ENCODE measurements at places on chromosomes 7 and 10.
A peak's percentile ranks its signal among the peaks of the same experiment; 100 is the strongest.

DNA sequence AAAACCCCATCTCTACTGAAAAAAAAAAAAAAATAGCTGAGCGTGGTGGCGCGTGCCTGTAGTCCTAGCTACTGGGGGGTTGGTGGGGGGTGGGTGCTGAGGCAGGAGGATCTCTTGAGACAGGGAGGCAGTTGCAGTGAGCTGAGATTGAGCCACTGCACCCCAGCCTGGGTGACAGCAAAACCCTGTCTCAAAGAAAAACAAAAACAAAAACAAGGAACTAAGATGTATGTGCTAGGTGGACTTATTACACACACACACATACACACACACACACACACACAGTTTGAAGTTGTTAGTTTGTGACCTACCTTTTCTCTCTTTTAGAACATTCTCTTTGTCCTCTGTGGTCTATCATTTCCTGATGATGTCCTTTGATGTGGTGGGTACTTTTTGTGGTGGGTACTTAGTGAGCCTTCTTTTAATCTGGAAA is 53.5 kb downstream of the EXOC6 start:
- peak; percentile 34 for DNase-seq

DNA sequence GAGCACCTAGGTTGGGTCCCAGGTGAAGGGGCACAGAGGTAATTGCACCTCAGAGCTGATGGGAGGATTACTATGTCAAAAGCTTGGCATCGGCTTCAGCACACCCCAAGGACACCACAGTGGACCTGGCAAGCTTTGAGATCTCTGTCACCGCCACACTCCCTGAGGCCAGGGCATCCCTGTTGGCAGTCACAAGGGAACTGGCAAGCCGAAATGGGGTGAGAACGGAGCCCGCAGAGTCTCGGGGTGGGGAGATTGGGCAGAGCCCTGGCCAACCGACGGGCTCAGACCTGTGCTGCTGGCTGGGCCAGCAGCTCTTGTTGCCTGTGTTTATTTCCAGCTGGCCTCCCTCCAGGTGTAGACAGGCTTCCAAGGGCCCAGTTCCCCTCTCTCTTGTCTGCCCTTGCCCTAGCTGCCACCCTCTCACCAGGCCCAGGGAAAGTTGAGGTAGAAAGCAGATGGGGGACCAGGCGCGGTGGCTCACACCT is 2.5 kb downstream of the HSPB1 start:
- no peak for DNase-seq

- DNase-seq, result no peak
Observed at GRCh38 chr7:121449329-121449728, 53.2 kb upstream of the FAM3C start.

DNA sequence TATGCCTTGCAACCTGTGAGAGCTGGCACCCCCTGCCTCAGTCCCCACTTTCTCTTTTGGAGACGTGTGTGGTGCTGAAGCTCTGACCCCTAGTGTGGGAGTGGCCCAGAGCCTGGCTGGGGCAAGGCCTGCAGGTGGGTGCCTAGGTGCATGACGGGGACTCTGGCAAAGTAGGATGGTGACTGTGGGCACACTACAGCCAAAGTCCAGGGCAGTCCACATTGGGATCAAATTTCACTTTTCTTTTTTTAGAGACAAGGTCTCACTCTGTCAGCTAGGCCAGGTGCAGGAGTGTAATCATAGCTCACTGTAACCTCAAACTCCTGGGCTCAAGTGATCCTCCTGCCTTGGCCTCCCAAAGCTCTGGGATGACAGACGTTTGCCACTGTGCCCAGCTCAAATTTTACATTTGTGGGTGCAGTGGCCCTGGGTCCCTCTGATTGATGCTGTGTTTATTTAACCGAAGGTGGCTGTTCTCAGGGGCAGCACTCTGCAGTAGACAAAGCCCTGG is 52.3 kb downstream of the NEURL1 start:
- DNase-seq, result no peak

DNA sequence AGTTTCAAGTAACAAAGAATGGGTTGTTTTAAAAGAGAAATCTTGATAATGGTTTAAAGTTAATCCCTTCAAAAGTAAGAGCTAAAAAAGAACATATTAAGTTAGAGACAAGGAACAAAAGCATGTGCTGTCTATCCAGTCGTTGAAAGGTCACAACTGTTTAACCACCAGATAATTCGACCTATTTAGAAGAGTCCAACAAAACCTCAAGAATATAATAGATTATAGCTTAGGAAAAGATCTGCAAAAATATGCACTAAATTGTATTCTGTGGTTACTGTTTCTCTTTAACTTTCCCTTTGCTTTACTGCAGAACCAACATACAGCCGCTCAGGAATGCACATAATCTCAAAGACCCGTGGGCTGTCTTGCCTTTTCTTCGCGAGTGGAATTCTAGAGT is 74.9 kb downstream of the PCGF5 start:
- no peak for DNase-seq

DNA sequence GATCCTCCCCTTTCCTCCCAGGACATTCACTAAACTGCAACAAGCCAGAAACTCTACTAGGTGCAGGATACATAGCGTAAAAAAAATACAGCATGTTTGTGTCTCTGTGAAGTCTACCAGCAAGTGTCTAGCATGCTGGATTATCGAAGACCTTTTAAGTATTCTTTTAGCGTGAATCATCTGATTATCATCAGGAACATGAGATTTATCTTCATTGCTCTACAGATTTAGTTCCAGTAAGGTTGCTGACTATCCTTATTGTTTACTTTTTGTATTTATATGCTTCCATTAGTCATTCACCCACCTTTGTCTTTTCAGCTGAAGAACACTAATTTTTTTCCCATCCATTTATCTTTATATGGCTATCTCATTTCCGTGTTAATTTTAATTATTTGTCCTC is 62.8 kb downstream of the PDZD8 start:
- no peak for DNase-seq

DNA sequence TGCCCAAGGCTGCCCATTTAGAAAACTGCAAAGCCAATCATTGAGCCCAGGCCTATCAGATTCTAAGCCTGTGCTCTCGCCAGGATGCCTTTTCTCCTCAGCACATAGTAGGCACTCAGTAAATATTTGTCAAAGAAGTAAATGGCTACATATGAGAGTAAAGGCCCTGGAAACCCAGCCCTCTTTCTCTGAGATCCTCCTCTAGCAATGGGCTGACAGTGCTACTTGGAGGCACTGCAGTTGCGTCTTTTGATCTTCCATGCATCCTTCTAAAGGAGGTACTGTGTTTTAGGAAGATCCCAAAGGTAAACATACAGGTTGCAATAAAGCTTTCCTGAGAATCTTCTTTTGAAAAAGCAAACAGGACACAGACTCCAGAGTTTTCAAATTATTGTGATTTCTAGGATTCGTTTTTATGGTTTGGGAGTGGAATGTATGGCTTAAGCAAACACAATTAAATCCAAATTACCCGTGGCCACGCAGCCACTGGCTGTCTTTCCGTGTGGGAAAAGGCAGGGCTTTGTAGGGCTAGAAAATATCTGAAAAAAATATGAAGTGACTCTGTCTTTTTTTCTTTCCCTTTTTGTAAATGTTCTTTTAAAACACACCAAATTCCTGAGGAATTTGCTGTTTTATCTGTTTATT is 151.3 kb upstream of the BMPER start:
- DNase-seq, result no peak

GRCh38 chr7:154640266-154640865 is 362.6 kb downstream of the PAXIP1 start:
- no peak for DNase-seq

DNA sequence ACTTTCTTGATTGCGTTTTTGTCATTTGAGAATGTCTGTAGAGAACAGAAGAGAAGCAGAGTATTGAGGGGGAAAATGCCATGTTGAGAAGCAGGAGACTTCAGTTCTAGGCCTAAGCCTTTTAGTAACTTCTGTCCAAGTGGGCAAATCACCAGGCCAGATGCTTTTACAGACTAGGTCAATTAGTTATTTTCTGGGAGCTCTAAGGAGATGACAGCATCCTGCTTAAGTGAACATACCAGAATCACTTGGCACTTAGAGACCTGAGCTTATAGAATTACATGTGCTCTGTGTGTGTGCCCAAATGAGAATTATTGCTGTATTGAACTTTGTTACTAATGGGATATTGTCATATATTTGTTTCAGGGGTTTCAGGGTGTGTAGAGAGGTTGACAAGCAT is 24.0 kb downstream of the AGK start:
- no peak for DNase-seq

DNA sequence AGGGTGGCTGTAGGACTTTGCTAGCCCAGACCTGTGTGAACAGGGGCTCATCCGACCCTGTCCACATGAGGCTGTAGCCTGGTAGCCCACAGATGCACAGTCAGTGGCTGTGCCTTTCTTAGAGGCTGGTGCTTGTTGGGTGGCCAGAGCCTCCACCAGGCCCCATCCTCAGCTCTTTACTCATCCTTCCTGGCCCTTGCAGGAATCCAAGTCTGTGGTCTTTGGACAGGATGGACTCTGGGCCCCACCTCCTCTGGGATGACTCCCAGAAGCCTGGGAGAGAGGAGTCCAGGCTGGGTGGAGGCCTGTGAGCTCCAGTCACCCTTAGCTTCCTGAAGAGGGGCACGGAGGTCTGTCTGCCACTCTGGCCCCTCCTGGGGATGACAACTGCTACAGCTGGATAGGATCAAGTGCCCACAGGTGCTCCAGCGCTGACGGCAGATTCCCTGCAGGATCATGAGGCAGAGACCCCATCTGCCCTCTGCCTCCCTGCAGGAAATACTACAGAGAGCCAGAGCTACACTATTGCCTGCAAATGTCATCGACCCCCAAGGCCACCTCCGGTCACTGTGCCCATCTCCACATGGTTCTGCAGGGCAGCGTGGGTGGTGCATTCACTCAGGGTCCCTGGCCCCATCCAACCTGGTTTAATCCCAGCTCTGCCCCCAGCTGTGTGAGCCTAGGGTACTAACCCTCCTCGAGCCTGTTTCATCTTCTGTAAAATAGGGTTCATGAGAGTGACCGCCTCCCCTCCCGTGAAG is 114.5 kb downstream of the PTPN20 start:
- no peak for DNase-seq

DNA sequence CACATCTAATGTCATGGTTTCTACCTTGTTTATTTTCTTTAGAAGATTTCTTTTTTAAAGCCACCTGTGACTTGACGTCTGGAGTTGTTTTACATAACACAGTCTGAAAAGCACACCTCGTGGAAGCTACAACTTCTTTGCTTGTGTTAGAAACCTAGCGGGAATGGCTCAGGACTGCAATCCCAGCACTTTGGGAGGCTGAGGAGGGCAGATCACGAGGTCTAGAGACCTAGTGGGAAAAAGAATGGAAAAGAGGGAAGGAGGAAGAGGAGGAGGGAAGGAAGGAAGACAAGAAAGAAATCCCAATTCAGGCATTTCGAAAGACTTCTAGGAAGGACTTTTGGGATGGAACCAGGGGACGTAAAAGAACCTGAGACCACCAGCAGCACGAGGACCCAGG is 146.3 kb upstream of the CELF2 start:
- DNase-seq, result no peak

- DNase-seq, result no peak
Observed at GRCh38 chr10:59578741-59579140, 130.9 kb downstream of the SLC16A9 start.

DNA sequence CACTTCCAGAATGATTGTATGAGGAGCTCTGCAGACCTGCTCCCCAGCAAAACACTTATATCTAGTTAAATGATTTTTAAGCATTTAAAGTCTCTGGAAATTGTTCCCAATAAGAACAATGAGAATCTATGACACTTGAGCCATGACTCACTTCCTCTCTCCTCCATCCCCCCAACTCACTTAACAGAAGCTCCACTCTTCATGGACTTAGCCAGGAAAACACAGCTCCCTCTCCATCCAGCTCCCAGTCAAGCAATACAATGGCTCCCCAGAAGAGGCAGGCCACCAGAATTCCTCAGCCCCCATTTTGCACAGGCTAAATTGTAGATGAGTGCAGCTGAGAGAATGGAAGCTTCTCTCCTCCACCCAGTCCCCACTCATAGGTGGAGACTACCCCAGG is 27.0 kb downstream of the AOC1 start:
- DNase-seq, result no peak

- DNase-seq, result no peak
Observed at GRCh38 chr10:18293536-18294510, 153.6 kb downstream of the CACNB2 start.

DNA sequence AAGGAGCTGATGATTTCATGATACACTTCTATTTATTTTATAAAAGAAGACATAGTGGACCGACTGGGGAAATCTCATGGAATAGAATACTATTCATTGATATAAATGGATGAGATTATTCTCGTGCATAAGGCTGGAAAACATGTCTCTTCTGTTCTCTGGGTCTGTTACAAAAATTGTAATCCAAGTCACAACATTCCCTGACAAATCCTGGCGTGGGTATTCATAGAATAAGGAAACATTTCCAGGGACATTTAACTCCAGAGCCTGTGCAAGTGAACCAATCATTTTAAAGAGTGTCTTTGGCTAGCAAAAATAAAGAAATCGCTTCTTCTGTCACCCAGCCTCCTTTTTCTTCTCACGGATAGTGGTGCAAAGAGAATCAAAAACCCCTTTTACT is 1148.5 kb upstream of the AUTS2 start:
- DNase-seq, result no peak

GRCh38 chr10:115744089-115744488 is 528.9 kb downstream of the GFRA1 start:
- no peak for DNase-seq

- DNase-seq, result no peak
Observed at GRCh38 chr10:112456533-112456932, 9.5 kb downstream of the VTI1A start.

- DNase-seq, result no peak
Observed at GRCh38 chr7:22607180-22607579, 107.2 kb upstream of the STEAP1B start.

DNA sequence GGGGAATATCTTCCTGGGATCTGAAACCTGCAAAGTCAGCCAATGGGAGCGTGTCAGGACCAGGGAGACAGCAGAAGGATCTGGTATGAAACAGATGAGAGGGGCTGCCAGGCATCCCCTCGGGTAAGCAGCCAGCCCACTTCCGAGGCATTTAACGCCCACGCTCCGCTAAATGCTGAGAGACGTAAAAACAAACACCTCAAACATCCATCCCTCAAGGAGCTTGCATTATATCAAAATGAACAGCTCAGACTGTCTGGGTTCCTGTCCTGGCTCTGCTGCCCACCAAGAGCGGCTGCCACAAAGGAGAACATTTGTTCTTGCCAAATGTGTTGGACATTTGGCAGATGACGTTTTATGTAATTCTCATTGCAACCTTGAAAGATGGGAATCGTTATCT is 7.0 kb upstream of the SERPINE1 start:
- no peak for DNase-seq

GRCh38 chr10:12538491-12538995 is 189.2 kb downstream of the CAMK1D start:
- no peak for DNase-seq

DNA sequence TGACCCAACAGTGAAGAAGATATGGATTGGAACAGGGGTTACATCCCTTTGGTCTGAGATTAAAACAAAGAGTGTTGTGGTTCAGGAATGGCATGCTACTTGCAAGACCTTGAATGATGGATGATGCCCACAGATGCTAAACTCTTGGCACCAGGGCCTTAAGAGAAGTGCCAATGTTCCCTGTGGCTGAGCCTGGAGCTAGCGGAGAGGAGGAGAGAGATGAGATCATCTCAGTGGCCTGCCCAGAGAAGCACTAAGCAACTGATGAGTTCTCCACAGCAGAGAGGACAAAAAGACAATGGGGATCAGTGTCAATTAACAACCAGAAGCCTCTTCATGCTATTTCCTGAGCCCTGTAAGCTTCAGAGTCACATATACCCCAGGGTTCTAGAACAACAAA is 97.8 kb downstream of the ELAPOR2 start:
- DNase-seq, result no peak

Data from effector memory CD8-positive, alpha-beta T cell (primary cell).